ENCODE measurements at places on chromosomes 7 and 10. TPM values are rescaled to one million over a fixed set of nuclear protein-coding genes. Genes with fewer than 3 reads are reported as not detected.

The POU6F2 gene
- total RNA-seq, result not detected

The PLCE1 gene
- 15.2 TPM for total RNA-seq

The LMOD2 gene
- total RNA-seq, result not detected

The JAZF1 gene
- total RNA-seq, result 0.30 TPM

The MCM10 gene
- total RNA-seq, result 24.5 TPM

The ODAD2 gene
- not detected for total RNA-seq
